WTC11 (cell line): ENCODE measurements at places on chromosomes 1 and 21. TPM values are rescaled to one million over a fixed set of nuclear protein-coding genes. Genes with fewer than 3 reads are reported as not detected.

GRCh38 chr1:15740924-15741850 lies 1.1 kb upstream of the TMEM82 start:
- DNase-seq = peak; percentile 93

DNA sequence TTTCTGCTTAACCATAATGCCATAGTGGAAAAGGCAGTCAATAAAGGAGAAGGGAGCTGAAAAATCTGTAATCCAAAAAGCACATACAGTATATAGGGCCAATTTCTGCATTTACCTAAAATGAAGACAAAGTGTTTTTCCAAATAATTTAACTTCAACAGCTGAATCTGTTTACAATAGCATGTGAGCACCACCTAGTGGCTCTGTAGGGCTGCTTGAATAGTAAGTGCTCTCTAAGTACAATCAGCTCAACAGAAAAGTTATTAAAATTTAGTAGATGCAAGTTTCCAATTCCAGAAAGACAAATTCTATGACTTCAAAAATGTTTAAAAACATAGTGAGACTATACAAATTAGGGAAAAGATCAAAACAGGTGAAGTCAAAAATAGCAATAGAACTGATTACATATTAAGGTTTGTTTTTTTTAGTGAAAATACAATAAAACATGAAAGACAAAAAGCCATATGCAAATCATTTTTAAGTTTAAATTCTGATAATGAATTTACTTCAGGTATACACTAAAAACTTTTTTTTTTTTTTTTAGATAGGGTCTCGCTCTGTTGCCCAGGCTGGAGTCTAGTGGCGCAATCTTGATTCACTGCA lies 220.0 kb downstream of the SETD4 start:
- DNase-seq = peak; percentile 45

DNA sequence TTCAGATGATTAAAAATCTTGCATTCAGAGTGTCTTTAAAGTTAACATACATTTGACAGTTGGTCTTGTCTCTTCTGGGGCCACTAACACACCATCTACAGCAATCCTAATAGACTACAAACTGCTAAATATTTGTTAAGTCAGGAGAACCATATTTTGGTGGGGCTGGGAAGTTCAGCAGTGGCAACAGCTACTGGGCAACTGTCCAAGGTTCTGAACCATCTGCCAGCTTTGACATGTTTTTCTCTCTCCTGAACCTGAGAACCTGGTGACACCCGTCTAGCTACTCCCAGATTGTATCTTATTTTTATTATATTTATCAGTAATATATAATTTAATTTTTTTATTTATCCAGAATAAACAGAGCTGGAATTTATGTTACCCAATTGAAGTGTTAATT lies 199.0 kb upstream of the DPYD start:
- DNase-seq = peak; percentile 12

GRCh38 chr1:113904293-113904673 lies 316 bp downstream of the AP4B1 start:
- DNase-seq = peak; percentile 36

- no peak for DNase-seq
Measured at GRCh38 chr1:172559572-172560210, 26.7 kb downstream of the SUCO start.

DNA sequence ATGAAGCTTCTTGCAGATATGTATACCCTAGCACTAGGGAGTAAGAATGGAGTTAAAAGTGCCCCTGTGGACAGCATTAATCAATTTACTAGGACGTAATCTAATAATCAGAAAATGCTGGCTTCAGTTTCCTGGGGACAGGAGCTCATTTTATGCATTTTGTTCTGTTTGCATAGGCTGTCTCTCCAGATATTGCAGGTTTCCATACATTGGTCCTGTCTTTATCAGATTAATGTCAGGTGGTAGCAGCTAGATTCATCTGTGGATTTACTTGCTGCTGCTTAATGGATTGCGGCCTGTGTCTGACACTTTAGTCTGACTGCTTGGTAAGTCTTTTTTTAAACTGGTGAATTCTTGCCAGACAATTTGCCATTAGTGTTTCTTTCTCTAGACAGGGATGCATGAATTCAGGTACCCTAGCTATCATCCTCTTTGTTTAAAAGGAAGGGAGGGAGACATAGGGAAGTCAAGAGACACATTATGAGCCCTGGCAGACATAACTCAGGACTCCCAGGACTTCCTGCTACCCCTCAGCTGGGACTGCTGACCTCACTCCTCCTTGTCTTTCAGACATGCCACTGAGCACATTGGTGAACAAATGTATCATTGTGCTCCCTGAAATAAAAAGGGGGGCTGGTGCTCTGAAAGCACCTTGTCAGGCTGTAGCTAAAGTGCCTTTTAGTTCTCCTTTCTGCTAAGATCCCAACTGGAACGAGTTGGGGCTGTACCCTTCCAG lies 47.7 kb downstream of the NOS1AP start:
- DNase-seq = no peak

DNA sequence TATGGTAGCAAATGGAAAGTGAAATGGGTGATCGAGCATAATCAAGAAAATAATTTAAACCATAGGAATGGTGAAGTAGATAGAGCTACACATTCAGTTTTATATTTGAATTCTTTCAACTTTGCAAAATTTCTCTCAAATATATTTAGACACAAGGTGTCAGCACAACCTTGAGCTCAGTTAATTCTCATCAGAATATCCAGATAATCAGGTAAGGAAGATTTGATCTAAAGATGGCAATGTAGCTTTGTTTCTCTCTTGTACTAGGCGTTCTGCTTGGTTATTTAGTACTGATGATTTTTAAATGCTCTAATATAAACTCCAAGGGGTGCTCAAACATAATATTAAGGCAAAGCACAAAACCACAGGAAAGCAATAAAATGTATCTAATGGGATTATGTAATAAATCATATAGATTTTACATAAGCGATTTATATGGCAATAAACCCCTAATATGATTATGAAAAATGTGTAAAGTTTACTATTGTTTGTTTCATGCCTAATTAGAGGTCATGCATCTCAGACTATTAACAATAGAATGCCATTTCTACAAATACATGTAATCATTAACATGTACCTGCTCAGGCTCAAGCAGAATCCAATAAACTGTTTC lies 32.4 kb upstream of the SERTAD4 start:
- no peak for DNase-seq

The PODN gene
- 0.23 to 0.48 TPM (median 0.30 TPM) in 3 replicates for total RNA-seq

The SPRR5 gene
- not detected in 3 replicates for total RNA-seq

The GBP4 gene
- 0.05 to 0.09 TPM (median 0.09 TPM) in 3 replicates for total RNA-seq

The MASP2 gene
- 0.57 to 1.1 TPM (median 0.82 TPM) in 3 replicates for total RNA-seq

The OR10J1 gene
- total RNA-seq = not detected in 3 replicates
